H1 (cell line): ENCODE measurements at places on chromosomes 16 and 17. TPM values are rescaled to one million over a fixed set of nuclear protein-coding genes. Genes with fewer than 3 reads are reported as not detected.

Gene RDM1
- 4.8 and 7.3 TPM in 2 replicates for total RNA-seq

Gene C17orf113
- total RNA-seq = 1.4 TPM in 2 replicates

Gene GRAPL
- not detected in 2 replicates for total RNA-seq

Gene GTF3C1
- total RNA-seq = 125 and 126 TPM in 2 replicates

Gene CDYL2
- 5.3 and 6.0 TPM in 2 replicates for total RNA-seq

Gene CCL8
- not detected in 2 replicates for total RNA-seq

Gene CCDC40
- 11.5 and 11.6 TPM in 2 replicates for total RNA-seq

Gene PRR14
- total RNA-seq = 16.1 and 18.9 TPM in 2 replicates

Gene HEATR9
- total RNA-seq = not detected in 2 replicates

Gene C16orf74
- 6.1 and 7.3 TPM in 2 replicates for total RNA-seq

Gene OTOP3
- total RNA-seq = not detected in 2 replicates
